ENCODE measurements at places on chromosomes 13 and 19. TPM values are rescaled to one million over a fixed set of nuclear protein-coding genes. Genes with fewer than 3 reads are reported as not detected.

DDX39A gene
- total RNA-seq: 190 TPM

ATP8A2 gene
- 0.92 TPM for total RNA-seq

COMP gene
- not detected for total RNA-seq

ZNF571 gene
- 3.9 TPM for total RNA-seq

CEACAM4 gene
- total RNA-seq: not detected

RFPL4A gene
- not detected for total RNA-seq

TMEM161A gene
- 42.8 TPM for total RNA-seq

CEACAM1 gene
- 0.64 TPM for total RNA-seq

SHISA7 gene
- total RNA-seq: 0.21 TPM

DNA sequence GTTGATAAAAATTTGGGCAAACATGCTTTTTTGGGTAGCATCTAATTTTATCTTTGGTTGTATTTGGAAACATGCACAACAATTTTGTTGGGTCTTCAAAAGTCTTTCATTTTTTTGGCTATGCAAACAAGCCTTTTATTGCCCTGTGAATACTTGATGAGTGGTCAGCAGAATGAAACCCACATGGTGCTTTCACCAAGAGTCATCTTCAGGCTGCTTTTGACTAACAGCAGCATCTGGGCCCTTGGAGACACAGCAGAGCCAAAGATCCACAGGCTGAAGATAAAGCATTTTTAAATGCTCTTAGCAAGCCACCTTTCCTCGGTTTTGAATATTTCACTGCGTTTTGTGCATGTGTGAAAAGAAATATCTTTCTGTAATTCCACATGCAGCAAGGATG is 154.9 kb downstream of the FGF9 start:
- DNase-seq: no peak

- peak; percentile 10 for DNase-seq
Observed at GRCh38 chr13:50893211-50893852, 16.3 kb upstream of the RNASEH2B start.

- DNase-seq: peak; percentile 70
Observed at GRCh38 chr19:16417660-16418596, 53.8 kb downstream of the EPS15L1 start.

DNA sequence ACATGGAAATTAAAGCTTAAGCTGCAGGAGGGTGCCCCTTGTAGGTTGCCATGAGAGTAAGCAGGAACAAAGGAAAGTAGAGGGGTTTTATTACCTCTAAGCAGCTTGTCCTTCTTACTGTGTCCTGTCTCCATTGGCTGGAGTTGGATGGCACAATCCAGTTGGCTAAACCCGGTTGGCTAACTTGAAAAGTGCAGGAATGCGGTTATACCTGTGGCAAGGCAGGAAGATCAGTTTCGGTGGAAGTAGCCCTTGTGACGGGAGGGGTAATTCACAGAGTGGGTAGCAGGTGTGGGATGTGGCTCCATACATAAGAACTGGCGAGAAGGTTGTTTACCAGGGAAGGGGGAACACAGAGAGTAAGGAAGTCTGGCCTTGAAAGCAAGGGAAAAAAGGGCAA is 3.2 kb downstream of the ZNF726 start:
- no peak for DNase-seq

DNA sequence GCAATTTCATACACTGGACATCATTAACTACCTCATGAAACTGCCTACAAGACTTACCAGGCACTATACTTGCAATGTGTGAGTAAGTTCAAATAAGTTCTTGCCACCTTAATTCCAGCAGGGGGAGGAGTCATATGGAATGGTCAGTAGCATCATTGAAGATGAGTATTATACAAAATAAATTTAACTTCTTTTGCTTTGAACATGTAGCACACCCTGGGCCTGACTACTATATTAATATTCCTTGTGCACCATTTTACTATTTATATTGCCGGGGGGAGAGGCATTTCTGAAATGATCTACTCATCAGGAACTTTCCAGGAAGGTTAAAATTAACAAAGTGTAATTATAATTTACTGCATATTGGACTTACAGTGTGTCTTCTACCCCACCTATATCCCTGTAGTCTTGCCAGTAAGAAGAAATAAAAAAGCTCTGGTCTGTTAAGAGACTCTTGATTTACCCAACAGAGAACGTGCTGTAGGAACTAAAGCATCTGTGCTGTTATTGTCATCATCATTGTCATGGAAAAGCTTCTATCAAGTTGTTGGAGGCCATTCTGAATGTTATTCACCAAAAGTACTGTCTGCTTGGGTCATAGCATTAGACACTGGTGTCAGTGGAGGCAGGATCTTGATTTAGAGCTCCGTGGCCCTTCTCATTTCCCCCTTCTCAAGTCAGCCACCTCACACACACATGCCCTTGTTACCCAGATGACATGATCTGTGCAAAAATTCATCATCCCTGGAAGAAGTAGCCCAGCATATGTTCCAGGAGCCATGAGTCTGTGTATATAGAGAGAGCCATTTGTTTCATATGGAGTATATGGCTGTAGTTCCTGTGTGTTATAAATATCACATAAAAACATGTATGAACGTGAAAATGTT is 147.1 kb downstream of the MTUS2 start:
- DNase-seq: no peak

DNA sequence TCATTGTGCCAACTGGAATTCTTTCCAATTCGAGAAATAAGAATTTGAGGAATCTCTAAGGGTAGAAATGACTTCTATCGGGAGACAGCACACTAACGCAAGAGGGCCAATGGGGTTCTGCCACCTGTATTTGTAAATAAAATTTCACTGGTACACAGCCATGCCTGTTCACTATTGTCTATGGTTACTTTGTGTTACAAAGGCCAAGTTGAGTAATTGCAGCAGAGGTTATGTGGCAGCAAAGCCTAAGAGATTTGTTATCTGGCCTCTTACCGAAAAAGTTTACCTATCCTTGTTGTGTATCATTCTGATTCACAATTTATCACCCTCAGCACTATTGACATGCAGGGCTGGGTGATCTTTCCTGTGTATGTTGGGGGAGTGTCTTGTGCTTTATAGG is 278.0 kb downstream of the KLF5 start:
- DNase-seq: no peak

DNA sequence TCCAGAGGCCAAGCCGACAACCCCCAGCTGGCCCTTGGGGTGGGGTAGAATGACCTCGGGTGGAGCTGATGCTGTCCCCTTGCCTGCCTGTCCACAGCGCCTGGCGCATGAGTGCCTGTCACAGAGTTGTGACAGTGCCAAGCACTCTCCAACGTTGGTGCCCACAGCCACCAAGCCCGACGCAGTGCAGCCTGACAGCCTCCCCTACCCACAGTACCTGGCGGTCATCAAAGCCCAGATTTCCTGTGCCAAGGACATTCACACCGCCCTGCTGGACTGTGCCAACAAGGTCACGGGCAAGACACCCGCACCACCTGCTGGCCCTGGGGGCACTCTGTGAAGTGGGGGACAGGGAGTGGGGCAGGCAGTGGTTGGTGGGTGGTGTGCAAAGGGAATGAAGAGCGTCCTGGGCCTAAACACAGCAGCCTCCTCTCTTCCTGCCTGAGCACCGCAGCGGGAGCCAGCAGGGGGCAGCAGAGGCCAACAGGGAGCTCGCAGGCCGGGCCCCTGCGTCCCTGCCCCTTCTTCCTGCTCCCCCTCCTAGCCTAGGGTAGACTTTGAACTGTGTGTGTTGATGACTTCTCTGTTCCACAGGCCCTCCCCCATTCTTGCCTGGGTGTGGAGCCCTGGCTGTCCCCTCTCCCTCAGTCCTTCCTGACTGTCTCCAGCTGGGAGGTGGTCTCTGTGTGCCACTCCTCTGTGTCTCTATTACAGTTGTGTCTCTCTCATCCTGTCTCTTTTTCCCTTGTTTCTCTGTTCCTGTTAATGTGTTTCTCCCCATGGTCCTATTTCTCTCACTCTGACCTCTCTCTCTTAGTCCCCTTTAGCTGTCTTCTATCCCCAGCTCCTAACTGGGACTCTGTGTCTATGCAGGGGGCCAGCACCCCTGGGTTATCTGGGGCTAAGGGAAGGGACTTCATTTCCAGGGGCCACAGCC is 6.5 kb downstream of the MED29 start:
- DNase-seq: peak; percentile 91

DNA sequence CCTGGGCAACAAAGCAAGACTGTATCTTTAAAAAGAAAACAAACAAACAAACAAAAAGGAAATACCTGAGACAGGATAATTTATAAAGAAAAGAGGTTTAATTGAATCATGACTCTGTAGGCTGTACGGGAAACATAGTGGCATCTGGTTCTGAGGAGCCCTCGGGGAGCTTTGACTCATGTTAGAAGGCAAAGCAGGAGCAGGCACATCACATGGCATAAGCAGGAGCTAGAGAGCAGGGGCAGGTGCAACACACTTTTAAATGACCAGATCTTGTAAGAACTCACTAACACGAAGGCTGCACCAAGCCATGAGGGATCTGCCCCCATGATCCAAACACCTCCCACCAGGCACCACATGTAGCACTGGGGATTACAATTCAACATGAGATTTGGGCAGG is 13.2 kb upstream of the OR10H2 start:
- DNase-seq: no peak

DNA sequence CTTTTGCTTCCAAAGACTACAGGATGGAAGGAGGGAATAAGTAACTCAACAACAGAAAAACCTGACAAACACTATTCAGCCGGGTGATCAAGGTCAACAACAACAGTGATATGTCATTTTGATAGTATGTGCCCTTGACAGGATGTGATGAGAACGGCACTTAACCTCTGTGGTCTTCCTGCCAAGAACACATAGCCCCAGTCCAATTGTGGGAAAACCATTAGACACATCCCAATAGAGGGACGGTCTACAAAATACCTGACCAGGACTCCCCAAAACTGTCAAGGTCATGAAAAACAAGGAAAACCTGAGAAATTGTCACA is 43.1 kb upstream of the AMER2 start:
- DNase-seq: no peak

DNA sequence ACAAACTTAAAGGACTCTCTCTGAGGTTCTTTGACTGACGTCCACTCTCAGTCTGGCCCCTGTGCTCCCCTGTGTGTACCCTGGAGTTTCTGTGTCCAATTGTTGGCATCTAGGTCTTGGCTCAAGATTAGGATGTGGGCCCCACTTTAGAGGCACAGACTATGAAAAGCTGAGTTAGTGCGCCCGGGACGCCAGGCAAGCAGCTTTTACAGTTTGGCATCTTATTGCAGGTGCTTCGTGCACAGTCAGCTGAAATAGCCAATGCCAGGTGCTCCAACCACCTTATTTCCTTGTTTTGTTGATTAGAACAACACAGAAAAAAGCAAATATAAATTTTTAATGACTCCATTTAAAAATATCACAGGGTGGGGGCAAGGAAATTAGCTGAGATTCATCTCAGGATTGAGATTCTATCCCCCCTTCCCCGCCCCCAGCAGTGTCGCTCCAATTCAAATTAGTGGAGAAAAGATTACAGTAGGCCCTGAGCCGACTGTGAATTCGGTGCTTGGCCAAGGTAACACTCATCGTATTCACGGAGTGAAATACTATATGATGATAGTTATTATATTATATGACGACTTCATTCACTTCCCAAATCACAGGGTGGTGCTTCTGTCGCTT is 4.3 kb downstream of the SOX1 start:
- DNase-seq: no peak

GRCh38 chr19:33622505-33622808 is 704 bp downstream of the CHST8 start:
- no peak for DNase-seq

GRCh38 chr13:98313023-98313921 is 136.2 kb upstream of the RNF113B start:
- no peak for DNase-seq

GRCh38 chr13:30744056-30744680 is 8.8 kb downstream of the ALOX5AP start:
- no peak for DNase-seq

GRCh38 chr19:48510421-48511268 is 990 bp downstream of the LMTK3 start:
- peak; percentile 75 for DNase-seq

- DNase-seq: no peak
Observed at GRCh38 chr13:51843529-51843928, 1.4 kb downstream of the TMEM272 start.

- DNase-seq: no peak
Observed at GRCh38 chr13:42367831-42368230, 95.9 kb downstream of the AKAP11 start.

- DNase-seq: no peak
Observed at GRCh38 chr19:58401840-58402421, 6.5 kb downstream of the RNF225 start.

GRCh38 chr19:1065606-1066109 is 1.3 kb upstream of the ARHGAP45 start:
- DNase-seq: no peak

- no peak for DNase-seq
Observed at GRCh38 chr19:7618348-7618747, 11.0 kb downstream of the XAB2 start.

DNA sequence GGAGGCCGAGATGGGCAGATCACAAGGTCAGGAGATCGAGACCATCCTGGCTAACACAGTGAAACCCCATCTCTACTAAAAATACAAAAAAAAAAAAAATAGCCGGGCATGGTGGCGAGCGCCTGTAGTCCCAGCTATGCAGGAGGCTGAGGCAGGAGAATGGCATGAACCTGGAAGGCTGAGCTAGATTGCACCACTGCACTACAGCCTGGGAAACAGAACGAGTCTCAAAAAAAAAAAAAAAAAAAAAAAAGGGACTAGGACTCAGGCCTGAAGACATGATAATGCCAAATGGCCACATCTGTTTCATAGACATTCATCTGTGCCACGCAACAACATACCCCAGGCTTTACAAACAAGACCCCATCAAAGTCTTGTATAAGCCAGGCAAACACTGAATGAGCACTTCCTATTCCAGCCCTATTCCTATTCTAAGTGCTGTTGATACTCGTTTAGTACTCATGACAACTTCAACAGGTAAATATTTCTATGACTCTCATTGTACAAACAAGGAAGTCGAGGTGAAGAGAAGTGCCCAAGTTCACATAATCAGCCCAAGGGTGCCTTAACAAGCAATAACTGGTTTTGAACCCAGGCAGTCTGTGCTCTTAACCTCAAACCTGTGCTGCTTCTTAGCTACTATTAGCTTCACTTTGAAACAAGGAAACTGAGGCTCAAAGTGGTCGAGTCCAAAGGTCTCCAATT is 1.7 kb downstream of the B9D2 start:
- no peak for DNase-seq

- no peak for DNase-seq
Observed at GRCh38 chr19:41734156-41734555, 21.2 kb upstream of the CEACAM6 start.

- no peak for DNase-seq
Observed at GRCh38 chr19:10078329-10078728, 7.8 kb upstream of the SHFL start.

- DNase-seq: no peak
Observed at GRCh38 chr13:48994706-48995105, 19.0 kb downstream of the FNDC3A start.

GRCh38 chr19:51687791-51688670 is 5.1 kb upstream of the SPACA6 start:
- peak; percentile 21 for DNase-seq
